ENCODE measurements at places on chromosomes 3 and 15.

DNA sequence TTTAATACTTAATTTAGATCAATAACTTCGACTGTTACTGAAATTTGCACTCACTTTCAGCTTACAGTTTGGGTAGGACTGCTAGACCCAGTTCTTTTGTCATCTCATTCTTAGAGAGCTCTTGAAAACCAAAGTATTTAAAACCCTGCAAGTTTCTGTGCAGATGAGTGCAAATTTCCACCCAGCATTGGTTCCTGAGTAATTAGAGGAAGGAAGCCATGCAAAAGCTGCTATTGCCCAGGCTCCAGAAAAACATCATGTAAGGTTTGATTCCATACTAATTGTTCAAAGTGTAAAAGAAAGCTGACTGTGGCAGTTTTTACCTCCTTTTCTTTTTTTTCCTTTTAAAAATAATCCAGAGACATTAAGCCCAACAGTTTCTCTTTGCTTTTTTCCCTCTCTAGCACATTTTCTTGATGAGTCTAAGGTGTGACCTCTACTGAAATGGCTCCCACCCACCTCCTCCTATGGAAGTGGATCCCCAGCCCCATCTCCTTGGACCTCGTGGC lies 30.3 kb downstream of the ABHD2 start:
- DNase-seq, result no peak

GRCh38 chr3:162933656-162934055 lies 1437.0 kb downstream of the OTOL1 start:
- no peak for DNase-seq

- no peak for DNase-seq
Measured at GRCh38 chr15:68435966-68436365, 4.0 kb upstream of the ITGA11 start.

DNA sequence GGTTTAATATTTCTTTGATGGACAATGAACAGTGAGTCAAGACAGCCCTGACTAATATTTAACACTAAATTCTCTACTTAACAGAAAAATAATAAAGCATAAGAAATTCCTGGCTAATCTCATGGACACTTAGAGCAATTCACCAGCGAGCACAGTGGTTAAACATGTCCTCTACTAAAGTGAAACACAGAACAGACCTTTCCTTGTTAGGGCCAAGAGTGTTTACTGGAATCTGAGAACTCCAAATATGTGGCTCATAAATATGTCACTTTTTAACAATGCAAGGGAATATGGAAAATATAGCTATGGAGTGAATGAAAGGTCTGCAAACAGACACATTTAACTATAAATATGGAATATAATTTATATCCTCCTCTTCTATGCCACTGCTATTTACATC lies 18.6 kb upstream of the IGSF10 start:
- DNase-seq, result no peak

GRCh38 chr3:40398346-40398745 lies 11.4 kb downstream of the ENTPD3 start:
- DNase-seq, result no peak

DNA sequence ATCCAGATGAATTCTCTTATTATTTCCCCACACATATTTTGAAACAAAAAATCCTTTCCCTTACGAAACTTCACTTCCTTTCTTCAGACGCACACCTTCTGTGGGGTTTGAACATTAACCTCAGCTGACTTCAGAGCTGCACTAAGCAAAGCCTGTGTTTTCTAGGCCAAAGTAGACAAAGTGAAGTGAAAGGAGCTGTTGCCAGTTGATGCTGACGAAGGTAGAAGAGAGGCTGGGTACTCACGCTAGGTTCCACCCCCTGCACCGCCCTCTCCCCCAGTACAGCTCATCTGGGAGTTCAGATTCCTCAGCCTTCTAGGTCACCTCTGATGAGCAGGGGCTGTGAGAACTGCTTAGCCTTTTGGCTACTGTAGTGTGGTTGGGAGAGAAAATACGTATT lies 24.1 kb downstream of the DUT start:
- DNase-seq, result no peak

DNA sequence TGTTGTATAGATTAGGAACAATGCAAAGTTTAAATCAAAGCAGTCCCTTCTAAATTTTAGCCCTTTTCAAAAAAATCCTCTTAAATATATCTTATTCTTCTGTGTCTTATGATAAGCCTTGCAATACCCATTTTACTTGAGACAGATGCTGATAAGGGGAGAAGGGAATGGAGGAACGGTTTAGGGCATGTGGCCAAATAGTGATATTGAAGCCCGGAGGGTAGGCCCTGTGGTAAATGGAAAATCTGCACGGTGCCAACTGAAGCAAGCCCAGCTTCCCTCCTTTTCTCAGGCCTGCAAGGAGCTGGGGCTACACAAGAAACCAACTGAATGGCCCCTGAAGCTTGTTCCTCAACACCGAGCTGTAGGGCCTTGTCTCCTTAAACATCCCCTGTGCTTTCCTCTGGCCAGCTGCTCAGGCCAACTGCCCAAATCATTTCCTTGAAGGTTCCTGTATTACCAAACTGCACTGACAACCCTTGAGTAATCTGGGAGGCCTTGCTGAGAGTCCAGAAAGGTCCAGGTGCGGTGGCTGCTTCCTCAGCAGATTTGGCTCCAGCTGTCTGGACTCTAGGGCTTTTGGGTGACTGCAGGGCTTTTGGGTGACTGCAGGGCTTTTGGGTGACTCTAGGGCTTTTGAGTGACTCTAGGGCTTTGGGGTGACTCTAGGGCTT lies 67.2 kb downstream of the NCEH1 start:
- no peak for DNase-seq

DNA sequence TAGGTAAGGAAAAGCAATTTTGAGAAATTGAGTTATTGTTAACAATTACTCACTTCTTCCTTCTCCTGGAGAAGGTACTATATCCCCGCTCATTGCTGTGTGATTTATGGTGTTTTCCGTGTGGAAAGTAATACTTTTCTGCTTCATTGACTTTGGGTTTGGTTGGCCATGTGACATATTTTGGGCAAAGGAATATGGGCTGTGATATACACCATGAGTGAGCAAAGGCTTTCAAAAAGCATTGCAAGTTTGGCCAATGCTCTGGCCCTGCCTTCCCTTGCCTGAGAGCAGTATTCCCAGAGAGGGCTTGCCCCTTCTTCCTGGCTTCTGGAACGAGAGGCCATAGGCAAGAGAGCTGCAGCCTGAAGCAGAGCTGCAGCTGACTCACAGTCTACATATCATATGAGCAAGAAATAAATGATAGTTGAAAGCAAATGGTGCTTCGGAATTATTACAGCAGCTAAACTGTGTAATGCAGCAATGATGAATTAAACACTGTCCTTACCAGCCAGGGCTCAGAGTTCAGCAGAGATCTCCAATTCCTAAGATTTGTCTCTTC lies 216.8 kb upstream of the CD96 start:
- DNase-seq, result no peak

GRCh38 chr3:77052733-77053670 lies 13.1 kb downstream of the ROBO2 start:
- DNase-seq, result no peak

DNA sequence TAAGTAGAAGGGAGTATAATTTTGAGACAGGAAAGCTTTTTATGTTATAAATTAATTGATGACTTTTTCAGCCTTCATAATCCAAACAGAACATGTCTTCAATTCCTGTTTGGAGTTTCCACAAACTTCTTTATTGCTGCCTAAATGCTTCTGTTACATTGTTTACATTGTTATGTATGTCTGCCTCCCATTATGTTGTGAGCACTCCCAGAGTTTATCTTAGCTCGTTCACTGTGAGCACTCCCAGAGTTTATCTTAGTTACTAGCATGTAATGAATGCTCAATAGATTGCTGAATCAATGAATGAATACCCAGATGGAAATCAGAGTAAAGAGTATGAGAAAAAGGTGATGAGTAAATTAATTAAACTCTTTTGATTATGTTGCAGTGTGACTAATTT lies 1178.0 kb downstream of the ROBO1 start:
- DNase-seq, result no peak

DNA sequence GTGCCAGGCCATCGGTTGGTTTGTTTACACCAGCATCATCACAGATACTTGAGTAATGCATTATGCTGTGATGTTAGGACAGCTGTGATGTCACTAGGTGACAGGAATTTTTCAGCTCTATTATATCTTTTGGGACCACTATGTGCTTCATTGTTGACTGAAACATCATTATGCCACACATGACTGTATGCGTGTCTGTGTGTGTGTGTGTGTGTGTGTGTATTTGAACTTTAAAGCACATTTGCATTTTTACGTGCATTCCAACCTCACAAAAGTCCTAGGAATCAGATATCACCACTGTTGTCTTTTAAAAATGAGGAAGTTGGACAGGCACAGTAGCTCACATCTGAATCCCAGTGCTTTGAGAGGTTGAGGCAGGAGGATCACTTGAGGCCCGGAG lies 223.0 kb downstream of the TBL1XR1 start:
- DNase-seq, result no peak

- no peak for DNase-seq
Measured at GRCh38 chr3:14474363-14475081, 65.6 kb downstream of the GRIP2 start.

DNA sequence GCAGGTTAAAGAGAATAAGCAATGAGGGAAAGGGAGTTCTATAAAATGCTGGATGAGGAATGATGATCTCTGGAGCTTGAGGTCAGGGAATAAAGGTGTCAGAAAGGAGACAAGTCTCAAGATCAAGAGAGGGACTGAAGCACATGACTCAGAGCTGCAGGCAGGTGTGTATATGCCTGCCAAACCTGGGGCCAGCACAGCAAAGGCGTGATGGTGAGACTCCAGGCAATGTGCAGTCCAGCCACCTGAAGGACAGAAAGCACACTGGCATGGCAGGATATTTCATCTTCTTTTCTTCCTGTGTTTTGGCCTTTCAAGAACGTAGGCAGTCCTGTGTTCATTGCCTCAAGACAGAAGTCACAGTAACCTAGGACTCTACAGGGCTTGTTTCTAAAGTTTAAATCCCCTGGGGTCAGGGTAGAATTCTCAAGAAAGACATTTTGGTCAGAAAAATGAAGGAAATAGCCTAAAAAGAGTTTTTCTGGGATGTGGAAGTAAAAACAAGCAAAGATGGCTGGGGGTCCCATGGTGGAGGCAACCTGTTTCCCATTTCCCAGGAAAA lies 55.5 kb upstream of the TOPAZ1 start:
- DNase-seq, result no peak

DNA sequence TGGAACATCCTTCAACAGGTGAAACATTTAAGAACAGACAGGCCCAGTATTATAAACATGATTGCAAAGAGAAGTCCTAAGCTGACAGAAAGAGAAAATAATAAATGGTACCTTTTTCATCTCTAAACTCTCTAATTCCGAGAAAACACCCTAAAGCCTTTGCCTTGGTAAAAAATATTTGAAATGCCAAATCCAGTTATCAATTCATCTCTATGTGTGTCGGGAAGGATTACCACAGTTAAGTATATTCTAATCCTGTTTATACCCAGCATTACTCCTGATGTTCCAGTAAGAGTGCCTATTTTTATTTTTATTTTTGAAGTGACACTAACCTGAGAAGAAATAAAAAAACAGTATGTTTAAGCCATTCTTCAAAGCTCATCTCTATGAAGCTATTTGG lies 219.3 kb upstream of the NANOGP8 start:
- DNase-seq, result no peak

All from effector memory CD8-positive, alpha-beta T cell (primary cell).